ENCODE measurements at places on chromosomes 5 and 9.
A peak's percentile ranks its signal among the peaks of the same experiment; 100 is the strongest.

- H3K4me1 ChIP-seq = no peaks in the 10 kb centered on the region
- H3K27ac ChIP-seq = no peak overlapping the region
- no peaks in the 10 kb centered on the region for H3K36me3 ChIP-seq
- DNase-seq = no peak
Observed at GRCh38 chr9:107784235-107784958, 294.8 kb upstream of the KLF4 start.

GRCh38 chr5:73218552-73219171, 45.7 kb downstream of the TMEM174 start:
- no peak overlapping the region for H3K4me3 ChIP-seq
- no peak overlapping the region for H3K27ac ChIP-seq
- peaks cover 8% of the 10 kb centered on the region for H3K4me1 ChIP-seq

- peak overlapping the region; percentile 67 for H3K27ac ChIP-seq
- H3K4me1 ChIP-seq = peaks cover 66% of the 10 kb centered on the region
- H3K36me3 ChIP-seq = peaks cover 68% of the 10 kb centered on the region
- no peaks in the 10 kb centered on the region for H3K27me3 ChIP-seq
Observed at GRCh38 chr9:137647096-137647714, 28.4 kb downstream of the EHMT1 start.

DNA sequence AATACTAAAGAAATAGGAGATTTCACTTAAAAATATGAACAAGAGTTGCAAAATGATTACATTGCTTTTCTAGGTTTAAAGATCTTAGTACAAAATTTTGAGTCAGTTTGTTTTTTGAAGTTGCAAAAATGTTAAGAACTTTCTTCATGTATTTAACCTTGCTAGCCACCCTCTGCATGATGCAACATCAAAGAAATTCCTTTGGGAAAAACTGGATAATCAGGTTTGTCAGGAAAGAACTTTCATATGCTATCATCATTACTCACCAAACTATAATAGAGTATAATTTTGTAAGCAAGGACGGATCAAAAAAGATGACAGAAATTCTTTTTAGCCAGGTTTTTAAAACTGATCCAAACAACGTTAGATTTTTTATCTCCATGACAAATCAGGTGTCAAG, 116.9 kb upstream of the MRPS30 start:
- no peaks in the 10 kb centered on the region for H3K36me3 ChIP-seq
- no peaks in the 10 kb centered on the region for H3K4me1 ChIP-seq
- no peak for DNase-seq
- H3K27me3 ChIP-seq = no peaks in the 10 kb centered on the region
- no peak overlapping the region for H3K27ac ChIP-seq

DNA sequence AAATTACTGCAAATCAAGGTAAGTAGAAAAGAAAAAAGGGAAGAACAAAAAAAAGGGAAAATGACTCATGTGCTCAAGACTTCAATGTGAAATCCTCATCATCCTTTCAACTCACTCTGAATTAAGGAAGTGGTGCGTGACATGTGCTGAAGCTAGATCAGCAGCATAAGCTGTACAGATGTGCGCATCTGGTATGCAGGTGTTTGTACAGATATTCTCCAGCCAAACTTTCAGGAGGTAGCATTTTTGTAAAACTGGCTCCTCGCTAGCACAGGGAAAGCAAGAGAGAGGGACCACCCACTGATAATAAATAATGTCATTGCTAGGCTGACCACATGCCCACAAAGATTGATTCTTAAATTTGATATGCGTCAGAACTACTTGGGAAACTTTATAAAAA, 253.9 kb upstream of the RGMB start:
- peaks cover 10% of the 10 kb centered on the region for H3K27me3 ChIP-seq
- H3K36me3 ChIP-seq = no peaks in the 10 kb centered on the region
- H3K4me3 ChIP-seq = no peak overlapping the region
- no peak for DNase-seq

- no peak for DNase-seq
- H3K4me1 ChIP-seq = peaks cover 10% of the 10 kb centered on the region
- no peak overlapping the region for H3K4me3 ChIP-seq
- peak overlapping the region; percentile 25 for H3K27ac ChIP-seq
- H3K27me3 ChIP-seq = no peaks in the 10 kb centered on the region
- H3K36me3 ChIP-seq = no peaks in the 10 kb centered on the region
Observed at GRCh38 chr9:129319076-129319937, 141.2 kb upstream of the IER5L start.

DNA sequence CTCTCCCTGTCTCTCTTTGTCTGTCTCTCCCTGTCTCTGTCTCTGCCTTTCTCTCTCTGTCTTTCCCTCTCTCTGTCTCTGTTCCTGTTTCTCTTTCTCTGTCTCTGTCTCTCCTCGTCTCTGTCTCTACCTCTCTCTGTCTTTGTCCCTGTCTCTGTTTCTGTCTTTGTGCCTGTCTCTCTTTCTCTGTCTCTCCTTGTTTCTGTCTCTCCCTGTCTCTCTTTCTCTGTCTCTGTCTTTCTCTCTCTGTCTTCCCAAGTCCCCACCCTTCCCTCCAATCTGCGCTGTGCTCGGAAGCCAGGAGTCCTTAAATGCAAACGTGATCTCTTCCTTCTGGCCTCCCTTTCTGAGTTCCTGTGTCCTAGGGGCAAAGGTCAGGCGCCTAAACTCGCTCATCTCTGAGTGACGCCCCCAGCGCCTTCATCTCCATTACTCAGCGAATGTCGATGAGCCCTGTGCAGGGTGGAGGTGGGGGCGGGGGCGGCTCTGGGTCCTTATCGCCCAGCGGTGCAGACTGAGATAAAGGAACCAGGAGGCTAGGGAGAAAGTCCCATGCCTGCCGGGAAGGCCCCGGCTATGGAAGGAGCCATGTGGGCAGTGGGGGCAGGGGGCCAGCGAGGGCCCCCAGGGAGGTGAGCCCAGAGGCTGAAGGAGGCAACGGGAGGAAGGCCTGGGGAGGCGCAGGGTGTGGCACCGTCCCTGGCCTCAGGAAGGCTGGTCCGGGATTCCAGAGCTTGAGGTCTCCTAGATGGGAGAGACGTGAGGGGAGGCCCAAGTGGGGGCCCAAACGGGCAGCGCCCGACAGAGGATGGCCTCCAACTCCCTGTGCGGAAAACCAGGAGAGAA, 1.5 kb upstream of the SLC6A19 start:
- H3K4me3 ChIP-seq = no peak overlapping the region
- H3K4me1 ChIP-seq = no peaks in the 10 kb centered on the region
- no peak overlapping the region for H3K27ac ChIP-seq

- H3K4me1 ChIP-seq = no peaks in the 10 kb centered on the region
- DNase-seq = no peak
- no peak overlapping the region for H3K4me3 ChIP-seq
- H3K27me3 ChIP-seq = no peaks in the 10 kb centered on the region
Observed at GRCh38 chr5:8756498-8757084, 789.3 kb downstream of the SEMA5A start.

DNA sequence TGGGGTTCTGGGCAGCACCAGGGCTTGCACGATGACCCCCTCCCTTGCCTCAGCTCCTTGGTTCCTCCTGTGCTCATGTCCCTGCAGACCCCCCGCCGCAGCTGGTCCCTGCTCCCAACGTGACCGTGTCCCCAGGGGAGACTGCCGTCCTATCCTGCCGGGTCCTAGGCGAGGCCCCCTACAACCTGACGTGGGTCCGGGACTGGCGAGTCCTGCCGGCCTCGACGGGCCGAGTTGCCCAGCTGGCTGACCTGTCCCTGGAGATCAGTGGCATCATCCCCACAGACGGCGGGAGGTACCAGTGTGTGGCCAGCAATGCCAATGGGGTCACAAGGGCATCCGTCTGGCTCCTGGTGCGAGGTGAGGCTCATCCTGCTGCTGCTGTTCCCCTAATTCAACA, 39.1 kb downstream of the HMCN2 start:
- H3K4me3 ChIP-seq = no peak overlapping the region
- H3K4me1 ChIP-seq = no peaks in the 10 kb centered on the region
- peak; percentile 40 for DNase-seq
- no peak overlapping the region for H3K27ac ChIP-seq

- H3K27ac ChIP-seq = no peak within 1 kb of the TSS
- H3K36me3 ChIP-seq = no peaks in the 10 kb centered on the region
- peak within 1 kb of the TSS; percentile 82 for H3K4me3 ChIP-seq
- H3K4me1 ChIP-seq = peaks cover 12% of the 10 kb centered on the region
- peaks cover 23% of the 10 kb centered on the region for H3K27me3 ChIP-seq
Observed at GRCh38 chr5:168528521-168529373, at the start of gene FBLL1. FBLL1 (plus strand) TSS chr5:168529305; CDS start chr5:168529505, 200 bp downstream.

- DNase-seq = no peak
- peaks cover 19% of the 10 kb centered on the region for H3K36me3 ChIP-seq
- peak overlapping the region; percentile 59 for H3K27ac ChIP-seq
- H3K27me3 ChIP-seq = no peaks in the 10 kb centered on the region
Observed at GRCh38 chr9:98248737-98249474, 6.5 kb downstream of the TBC1D2 start.

- no peaks in the 10 kb centered on the region for H3K36me3 ChIP-seq
- no peak overlapping the region for H3K4me3 ChIP-seq
- no peaks in the 10 kb centered on the region for H3K27me3 ChIP-seq
- no peak for DNase-seq
Observed at GRCh38 chr9:78292026-78292425, 4.9 kb upstream of the PSAT1 start.

DNA sequence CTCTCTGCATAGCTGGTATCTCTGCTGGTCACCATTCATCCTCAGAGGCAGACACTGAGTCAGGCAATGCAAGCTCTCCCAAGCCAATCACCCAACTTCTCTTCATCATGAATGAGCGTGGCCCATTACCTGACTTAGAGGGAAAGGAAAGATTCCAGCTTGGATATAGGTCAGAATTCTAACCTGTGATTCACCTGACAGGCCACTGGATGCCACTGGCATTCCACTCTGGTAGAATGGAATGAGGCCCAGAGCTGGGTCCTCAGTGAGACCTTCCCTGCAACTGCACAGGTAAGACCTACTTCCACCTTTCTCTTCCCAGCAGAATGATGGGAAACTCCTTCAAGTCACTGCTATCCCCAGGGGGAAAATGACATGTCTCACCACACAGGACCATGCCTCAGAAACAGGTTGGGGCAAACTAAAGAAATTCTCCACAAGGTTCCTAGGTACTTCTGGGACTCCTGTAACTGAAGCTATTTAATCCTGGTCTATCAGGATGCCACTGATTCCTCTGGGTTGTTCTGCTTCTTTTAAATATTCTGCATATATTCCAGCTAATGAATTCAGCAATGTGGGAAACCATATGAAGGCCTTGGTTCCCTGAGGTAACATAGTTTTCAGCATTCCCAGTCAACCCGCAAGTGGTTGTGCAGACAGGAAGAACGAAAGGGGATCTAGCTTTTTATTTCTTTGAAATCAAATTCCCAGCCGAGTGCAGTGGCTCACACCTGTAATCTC, 62.0 kb downstream of the SUSD1 start:
- peaks cover 14% of the 10 kb centered on the region for H3K36me3 ChIP-seq
- no peak for DNase-seq
- no peak overlapping the region for H3K27ac ChIP-seq
- H3K4me1 ChIP-seq = peaks cover 18% of the 10 kb centered on the region
- H3K4me3 ChIP-seq = no peak overlapping the region

DNA sequence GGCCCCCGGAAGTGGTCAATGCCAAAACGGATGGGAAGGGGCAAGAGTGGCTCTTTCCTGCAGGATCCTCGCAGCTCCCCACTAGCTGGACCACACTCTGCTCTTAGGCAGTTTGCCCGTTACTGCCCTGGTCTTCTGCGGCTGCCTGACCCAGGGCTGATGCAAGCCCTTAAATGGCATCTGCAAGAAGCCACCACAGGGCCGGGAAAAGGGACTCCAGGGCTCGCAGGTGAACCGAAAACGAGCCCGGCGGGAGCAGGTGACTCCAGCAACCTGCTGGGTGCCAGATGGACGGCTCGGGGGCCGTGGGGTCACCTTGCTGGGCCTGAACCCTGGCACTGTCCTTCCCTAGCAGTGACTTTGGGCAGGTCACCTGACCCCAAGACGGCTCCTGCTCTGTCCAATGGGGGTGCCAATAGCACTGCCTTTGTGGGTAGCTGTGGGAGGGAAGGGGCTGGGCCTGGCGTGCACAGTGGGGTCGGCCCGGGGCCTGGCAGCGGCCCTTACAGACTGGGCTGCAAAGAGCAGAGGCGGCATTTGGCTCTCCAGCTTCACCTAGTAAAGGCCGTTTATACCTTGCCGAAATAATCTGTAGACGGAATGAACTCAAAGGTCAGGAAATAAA, 1.3 kb downstream of the TMEM250 start:
- peaks cover 42% of the 10 kb centered on the region for H3K4me1 ChIP-seq
- H3K4me3 ChIP-seq = peak overlapping the region; percentile 75
- peak overlapping the region; percentile 25 for H3K27ac ChIP-seq
- H3K27me3 ChIP-seq = no peaks in the 10 kb centered on the region

DNA sequence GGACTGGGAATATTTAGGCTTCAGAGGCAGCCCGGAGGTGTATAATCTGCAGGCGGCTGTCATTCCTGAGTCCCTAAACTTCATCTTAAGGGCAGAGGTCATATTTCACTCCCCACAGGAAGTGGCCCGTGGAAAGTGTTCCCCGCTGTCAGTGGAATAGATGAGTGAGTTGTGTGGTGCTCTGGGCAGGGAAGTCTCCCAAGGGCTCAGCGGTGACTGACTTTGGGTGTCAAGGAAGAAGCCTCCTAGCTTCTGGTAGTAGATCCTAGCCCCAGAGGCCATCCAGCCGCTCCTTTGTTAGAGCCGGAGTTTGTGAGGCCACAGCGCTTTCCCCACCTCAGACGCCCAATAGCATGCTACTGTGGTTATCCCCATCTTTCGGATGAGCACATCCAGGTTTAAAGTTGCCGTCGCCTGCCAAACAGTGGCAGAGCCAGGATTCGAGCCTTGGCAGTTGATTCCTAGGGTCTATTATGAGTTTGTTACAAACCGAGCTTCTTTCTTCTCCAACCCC, 38.9 kb upstream of the TIFAB start:
- no peak overlapping the region for H3K4me3 ChIP-seq
- no peak overlapping the region for H3K27ac ChIP-seq
- no peak for DNase-seq
- H3K36me3 ChIP-seq = peaks cover 3% of the 10 kb centered on the region
- peaks cover 86% of the 10 kb centered on the region for H3K27me3 ChIP-seq
- H3K4me1 ChIP-seq = peaks cover 9% of the 10 kb centered on the region

DNA sequence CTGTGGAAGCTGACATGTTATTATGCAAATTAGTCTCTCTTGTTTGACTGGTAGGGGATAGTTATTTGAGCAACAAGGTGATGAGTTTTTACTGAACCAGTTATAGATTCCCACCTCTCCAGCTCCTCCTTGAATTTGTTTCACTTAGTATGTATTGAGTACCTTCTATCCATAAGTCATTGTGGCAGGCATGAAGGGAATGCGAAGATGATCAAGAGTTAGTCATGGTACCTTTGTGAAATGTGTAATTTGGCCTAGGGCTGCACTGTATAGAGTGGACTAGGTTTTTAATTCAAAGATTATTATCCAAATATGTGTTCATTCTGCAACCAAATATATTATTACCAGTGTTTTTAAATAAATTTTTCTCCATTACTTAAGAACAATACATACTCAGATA, 110.1 kb downstream of the HACD4 start:
- no peak overlapping the region for H3K27ac ChIP-seq
- H3K27me3 ChIP-seq = no peaks in the 10 kb centered on the region
- no peak overlapping the region for H3K4me3 ChIP-seq
- no peak for DNase-seq
- peaks cover 39% of the 10 kb centered on the region for H3K36me3 ChIP-seq
